ENCODE measurements at places on chromosomes 5 and 9.

GRCh38 chr9:111399772-111400563 is 69.9 kb upstream of the OR2K2 start:
- no peak for DNase-seq

DNA sequence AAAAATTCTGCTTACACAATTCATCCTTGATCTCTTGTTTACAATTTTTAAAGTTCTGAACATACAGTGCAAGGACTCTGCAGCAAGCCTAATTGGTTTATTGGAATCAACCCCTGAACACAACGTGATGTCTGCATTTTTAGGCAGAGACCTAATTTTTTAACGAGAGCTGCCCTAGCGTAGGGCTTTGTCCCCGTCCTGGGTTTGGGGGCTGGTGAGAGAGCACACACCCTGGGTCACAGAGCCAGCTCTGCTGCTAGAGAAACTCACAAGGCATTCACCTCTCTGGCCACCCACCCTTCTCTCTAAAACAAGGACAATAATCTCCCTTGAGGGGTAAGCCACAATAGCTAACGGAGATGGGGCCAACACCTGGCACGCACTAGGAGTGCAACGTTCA is 28.2 kb downstream of the SH3PXD2B start:
- DNase-seq = no peak

DNA sequence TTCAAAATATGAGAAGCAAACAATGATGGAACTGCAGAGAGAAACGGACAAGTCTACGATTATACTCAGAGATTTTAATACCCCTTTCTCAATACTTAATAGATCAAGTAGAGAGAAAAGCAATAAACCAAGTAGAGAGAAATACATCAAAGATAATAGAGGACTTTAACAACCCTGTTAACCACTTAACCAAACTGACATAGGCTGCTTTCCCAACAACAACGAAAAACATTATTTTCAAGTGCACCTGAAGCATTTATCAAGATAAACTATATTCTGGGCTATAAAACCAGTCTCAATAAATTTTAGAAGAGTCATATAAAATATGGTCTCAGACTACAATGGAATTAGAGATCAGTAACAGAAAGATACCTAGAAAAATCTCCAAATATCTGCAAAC is 67.4 kb downstream of the GNAQ start:
- no peak for DNase-seq

DNA sequence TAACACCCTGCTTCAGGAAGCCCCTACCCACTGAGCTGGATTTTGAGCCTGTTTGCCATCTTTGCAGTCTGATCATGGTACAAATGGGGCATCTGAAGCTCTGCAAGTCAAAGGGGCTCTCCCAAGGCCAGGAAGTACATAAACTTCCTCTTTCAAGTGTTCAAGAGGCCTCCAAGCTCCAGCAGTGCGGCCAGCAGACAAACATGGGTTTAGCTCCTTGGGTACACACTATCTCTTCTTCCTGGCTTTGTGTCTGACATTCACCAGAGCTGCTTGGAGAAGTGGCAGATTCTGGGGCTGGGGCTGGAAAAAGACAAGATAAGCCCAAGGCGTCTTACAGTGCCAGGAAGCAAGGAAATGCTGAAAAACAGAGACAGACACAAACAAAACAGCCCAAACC is 34.1 kb downstream of the LAMC3 start:
- DNase-seq = no peak

DNA sequence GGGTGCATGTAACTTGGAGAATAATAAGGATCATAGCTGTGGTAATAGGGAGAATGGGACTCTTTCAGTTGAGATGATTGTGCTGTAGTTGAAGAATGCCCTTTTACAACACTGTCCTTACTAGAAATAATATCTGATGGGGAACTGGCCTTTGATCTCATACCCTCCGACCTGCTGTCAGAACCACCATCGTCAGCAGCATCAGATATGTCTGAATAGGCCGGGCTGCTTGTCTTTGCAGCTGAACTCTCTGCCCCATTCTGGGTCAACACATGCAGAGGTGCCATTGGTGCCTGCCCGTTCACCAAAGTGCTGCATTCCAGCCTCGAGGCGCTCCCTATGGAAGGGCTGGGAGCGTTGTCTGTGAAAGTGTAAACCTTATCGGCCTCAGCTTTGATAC is 99.1 kb downstream of the ZNF608 start:
- no peak for DNase-seq

DNA sequence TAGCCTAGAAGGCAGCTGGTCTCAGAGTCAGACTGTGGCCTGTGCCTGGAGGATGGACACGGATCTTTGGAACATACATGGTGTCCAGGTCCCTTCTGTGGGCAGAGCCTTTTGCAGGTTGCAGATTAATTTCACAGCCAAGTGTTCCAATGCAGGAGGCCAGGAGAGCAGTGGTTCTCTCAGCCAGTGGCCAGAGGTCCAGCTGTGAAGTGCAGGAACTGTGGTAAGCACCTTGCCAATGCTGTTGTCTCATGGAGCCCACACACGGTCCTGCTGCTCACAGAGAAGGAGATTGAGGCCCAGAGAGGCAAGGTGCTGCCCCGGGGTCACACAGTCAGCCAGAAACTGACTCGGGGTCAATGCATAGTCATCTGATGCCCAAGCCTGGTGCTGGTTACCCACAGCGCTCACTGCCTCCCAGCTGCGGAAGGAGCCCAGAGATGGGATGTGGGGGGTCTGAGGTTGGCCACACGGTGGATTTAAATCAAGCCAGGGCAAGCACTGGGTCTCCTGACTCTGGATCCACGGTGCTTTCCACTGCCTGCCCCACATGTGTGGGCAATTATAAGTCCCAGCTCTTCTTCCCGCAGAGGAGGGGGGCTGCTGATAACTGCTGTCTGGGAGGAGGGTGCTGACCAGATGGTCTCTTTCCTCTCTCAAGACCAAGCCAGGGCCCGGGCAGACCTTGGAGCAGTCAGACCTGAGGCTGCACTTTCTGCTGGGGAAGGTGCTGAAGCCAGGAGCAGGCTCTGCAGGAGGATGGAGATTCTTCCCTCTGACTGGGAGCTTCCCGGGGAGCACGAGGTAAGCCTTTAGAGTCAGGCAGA is 2.8 kb downstream of the PDGFRB start:
- no peak for DNase-seq

DNA sequence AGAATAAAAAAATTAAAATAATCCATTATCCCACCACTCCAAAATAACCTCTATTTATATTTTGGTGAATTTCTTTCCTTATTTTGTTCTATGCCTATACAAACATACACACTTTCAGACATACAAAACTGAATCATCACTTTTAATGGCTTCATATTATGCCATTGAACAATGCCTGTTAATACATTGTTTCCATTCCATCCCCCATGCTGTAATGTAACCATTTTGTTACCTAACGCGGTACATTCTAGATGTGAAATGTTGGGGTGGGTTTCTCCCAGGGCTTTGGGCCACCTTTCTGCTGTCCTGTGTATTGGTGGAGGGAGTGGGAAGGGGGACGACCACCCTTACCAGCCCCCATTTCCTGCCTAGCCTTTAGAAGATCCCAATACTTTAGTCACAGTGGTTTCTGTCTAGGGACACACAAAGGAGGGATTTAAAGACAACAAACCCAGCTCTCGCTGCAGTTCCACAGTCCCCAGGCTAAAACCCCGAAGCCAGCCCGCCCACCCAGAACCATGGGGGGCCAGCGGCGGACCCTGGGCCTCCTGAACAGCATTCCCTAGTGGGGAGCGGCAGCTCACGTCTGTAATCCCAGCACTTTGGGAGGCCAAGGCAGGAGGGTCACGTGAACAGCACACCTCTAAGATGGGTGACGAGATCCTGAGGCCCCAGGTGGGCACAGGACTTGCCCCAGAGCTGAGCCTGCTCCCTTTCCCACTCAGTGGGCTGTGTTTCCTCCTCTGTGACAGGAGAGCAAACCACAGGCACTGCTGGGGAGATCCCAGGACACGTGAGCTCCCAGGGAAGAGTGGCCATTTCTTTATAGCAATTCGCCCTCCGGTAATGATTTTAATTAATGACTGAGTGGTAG is 56.9 kb upstream of the STXBP1 start:
- DNase-seq = no peak

DNA sequence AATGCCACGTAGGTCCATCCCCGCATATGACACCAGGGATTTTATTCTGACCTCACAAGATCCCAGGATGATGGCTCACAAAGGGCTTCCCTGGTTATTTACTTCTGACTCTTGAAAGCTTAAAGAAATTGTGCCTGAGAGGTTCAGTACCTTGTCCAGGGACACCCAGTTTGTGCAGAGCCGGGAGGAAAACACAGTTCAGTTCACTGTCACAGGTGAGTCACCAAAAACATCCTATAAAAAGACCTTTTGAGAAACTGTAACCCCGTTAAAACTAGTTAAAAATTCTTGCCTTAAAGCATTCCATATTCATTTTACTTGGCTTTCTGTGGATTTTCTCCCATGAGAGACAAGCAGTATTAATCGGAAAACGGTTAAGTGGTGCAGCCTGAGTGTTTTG is 56.6 kb downstream of the ZNF510 start:
- DNase-seq = no peak

DNA sequence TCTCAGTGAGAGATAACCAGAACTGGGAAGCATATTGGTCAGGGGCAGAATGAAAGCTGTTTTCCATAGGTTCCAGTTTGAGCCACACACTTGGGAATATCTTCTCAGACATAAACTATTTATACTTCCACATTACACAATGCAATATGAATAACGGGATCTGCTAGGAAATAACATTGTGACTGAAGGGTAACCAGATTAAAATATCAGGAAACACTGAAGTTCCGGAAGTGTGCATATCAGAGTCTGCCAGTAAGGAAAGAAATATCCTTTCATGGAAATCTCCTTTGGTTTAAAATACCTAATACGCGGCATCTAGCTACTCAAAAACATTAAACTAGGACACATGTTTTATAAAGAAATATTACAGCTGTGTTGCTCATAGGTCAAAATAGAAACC is 56.3 kb downstream of the ST8SIA4 start:
- no peak for DNase-seq

GRCh38 chr5:17190242-17190778 is 27.1 kb upstream of the BASP1 start:
- DNase-seq = no peak

DNA sequence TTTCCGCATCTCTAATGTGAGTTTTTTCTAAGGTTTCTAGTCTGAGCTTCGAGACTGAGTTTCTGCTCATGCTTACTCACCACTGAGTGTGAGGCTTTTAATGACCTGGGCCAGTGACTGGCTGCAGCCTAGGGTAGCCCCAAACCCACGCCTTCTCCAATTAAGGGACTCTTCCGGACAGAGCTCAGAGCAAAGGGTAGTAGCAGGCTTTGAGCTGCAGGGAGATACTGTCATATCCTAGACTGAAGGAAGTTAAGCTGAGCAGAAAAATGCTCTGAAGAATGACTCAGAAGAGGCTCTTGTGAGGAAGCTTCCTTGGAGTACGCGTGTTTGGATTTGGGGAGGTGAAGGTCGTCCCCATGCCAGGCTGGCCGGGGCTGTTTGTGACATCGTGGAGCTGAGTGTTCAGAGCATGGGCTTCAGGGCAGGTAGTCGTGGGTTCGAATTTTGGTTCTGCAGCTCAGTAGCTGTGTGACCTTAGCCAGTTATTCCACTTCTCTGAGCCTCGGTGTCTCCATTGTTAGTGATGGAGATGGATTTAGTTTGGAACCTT is 3.5 kb downstream of the USP20 start:
- no peak for DNase-seq

- DNase-seq = no peak
Measured at GRCh38 chr5:156356238-156356637, 29.3 kb downstream of the SGCD start.

GRCh38 chr5:152349683-152350526 is 55.2 kb downstream of the NMUR2 start:
- DNase-seq = no peak

DNA sequence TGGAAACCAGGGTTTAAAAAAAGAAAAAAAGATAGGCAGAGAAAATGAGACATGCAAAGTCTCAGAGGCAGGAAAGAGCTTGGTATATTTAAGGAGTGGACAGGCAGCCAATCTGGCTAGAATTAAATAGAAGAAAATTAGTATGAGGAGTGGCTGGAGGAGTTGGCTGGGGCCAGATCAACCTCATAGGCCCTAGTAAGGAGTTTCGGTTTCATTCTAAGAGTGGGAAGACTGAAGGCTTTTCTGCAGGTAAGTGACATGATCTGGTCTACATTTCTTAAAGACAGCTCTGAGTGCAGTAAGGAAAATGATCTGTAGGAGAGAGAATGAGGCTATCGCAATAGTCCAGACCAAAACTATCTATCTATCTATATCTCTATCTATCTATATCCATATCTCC is 27.5 kb downstream of the ADRB2 start:
- no peak for DNase-seq

DNA sequence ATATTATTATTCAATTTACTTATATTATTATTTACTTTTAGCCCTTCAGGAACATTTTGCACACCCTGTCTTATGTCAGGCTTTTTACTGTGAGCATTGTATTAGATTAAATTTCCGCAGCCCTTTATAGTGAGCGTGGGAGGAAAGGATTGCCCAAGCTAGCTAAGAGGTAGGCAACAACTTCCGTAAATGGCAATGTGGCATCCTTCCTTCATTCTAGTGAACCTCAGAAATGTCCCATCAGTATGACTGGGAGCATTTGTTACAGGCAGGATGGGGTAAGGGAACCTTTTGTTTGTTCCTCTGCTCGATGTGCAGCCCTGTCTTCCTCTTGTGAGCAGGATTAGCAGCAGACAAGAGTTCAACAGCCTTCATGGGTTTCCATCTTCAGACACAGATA is 6.2 kb upstream of the CD180 start:
- no peak for DNase-seq

GRCh38 chr9:82539856-82540579 is 522.9 kb downstream of the RASEF start:
- no peak for DNase-seq

GRCh38 chr9:136083558-136084062 is 11.5 kb downstream of the NACC2 start:
- no peak for DNase-seq

GRCh38 chr9:130266236-130267098 is 907 bp downstream of the HMCN2 start:
- no peak for DNase-seq

- DNase-seq = no peak
Measured at GRCh38 chr9:15180124-15180523, 126.9 kb downstream of the TTC39B start.

- DNase-seq = no peak
Measured at GRCh38 chr5:66616520-66617225, 20.5 kb downstream of the MAST4 start.

DNA sequence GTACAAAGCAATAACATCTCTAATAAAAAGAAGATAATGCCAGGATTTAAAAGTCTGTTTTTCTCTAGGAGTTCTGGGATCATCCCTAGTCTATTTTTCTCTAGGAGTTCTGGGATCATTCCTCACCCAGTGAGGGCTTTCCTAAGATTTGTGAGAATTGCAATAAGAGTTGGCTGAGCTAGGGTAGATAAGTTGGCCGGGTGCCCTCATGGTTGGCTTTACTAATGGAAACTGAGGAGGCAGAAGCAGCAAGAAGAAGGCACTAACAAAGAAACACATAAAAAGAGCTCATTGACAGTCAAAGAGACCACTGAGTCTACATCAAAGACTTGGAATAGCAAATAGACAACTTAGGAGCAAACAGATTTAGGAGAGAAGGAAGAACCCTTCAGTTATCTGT is 4.2 kb downstream of the SLC1A3 start:
- no peak for DNase-seq

GRCh38 chr9:97831843-97832636 is 21.0 kb upstream of the FOXE1 start:
- no peak for DNase-seq
